ENCODE measurements at places on chromosomes 5 and 9.

GRCh38 chr9:98778711-98779530 is 17.4 kb downstream of the ANKS6 start:
- DNase-seq: no peak

GRCh38 chr9:122115176-122116035 is 22.3 kb upstream of the TTLL11 start:
- no peak for DNase-seq

DNA sequence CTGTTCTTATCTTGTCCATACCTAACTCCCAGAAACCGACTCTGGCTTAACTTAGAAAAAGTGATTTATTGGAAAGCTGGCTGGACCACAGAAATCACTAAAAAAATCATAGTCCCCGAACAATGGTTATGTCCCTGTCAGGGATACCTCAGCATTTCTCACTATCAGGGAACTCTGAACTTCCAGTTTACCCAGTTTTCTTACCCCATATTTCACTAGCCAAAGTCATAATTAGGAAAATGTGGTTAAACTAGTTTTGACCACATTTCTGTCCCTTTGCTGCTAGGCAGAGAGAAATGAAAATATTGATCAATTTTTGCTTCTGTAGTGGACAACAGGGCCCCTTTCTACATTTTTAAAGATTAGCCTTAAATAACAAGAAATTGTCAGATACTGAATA is 38.2 kb downstream of the ST8SIA4 start:
- no peak for DNase-seq

DNA sequence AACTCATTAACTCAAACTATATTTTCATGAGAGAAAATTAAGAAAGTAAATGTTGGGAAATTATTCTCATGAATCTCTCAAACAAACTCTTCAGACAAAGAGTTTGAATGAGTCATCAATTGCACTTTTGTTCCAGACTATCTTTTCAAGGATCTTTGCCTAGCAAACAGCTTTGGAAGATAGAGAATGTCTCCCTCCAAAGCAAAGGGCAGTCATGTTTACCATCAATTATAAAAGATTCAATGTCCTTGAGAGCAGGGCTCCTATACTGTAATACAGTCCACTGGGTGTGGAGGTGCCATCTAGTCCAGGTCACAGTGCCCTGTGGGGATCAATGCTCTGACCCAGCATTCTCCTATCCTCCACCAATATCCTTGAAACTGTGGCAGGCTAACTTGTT is 1429.3 kb downstream of the EFNA5 start:
- DNase-seq: no peak

GRCh38 chr5:108670591-108671289 is 77.0 kb upstream of the FER start:
- no peak for DNase-seq

DNA sequence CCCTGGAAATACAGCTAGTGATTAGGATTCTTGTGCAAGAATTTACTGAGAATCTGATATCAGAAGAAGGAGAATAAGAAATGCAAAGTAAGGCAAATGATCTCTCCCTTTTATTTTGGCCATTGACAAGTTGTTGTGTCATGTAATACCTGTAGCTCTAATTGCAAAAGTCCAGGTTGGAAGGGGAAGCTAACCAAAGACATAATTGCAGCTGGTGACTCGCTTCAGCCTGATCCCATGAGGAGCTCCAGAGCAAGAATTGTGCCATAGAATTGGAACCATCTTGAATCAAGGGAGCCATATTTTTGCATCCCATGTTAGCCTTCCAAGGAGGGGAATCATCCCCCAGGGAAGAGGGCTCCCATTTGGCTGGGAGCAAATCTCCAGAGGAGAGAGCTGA is 149.6 kb upstream of the MOCS2 start:
- DNase-seq: no peak

Data from GM18507 (cell line).